ENCODE measurements at places on chromosomes 13 and 19.

DNA sequence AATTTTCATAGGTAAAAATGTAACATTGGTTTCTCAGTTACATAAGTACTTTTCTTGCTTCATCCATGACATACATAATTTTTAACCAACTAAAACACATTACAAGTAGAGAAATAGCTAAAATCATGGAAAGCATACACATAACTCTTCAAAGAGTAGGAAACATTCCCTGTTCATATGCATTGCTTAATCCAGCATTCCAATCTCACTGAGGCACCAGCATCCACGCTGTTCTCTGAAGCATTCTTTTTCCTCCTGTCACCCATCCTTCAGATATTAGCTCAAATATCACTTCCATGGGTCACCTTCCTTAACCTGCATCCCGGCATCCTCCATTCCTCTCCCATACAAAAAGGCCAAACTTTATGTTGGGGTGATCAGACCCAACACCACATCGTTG is 79.1 kb downstream of the ZNF254 start:
- peak; percentile 7 for DNase-seq

- no peak for DNase-seq
Measured at GRCh38 chr13:98496479-98496791, 80.5 kb downstream of the STK24 start.

DNA sequence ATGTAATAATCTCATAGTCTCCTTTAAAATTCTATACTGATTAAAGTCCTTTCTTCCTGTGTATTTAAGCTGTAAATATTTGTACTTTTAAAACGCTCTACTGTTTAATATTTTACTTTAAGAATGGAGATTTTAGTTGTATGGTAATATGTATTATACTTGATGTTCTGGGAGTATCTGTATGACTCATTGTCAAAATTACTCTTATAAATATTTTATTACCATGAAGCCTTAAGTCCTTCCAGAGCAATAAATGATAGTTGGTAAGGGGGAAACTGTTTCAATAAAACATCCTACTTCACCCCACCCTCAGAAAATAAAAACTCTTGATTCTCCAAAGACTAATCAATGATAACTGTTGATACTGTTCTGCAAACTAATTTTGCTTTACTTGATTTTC is 6.4 kb downstream of the PCDH9 start:
- peak; percentile 4 for DNase-seq

- DNase-seq = peak; percentile 25
Measured at GRCh38 chr13:76522083-76522755, 364.0 kb downstream of the KCTD12 start.

DNA sequence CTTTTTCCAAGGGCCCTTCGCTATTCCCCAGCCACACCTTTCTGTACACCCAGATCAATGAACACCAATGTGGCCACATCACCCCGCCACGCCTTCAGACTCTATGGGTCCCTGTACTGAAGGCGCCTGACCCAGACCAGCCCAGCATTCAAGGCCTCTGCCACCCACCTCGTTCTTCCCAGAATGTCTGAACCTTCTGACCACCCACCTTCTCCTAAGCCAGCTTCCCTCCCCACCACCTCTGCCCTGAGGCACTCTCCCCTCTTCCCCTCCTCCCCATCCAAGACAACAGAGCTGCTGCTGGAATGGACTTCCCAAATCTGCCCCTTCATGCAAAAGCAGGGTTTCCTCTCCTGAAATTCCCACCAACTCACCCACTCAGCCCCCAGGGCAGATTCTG is 3.3 kb upstream of the CEACAM20 start:
- DNase-seq = no peak

DNA sequence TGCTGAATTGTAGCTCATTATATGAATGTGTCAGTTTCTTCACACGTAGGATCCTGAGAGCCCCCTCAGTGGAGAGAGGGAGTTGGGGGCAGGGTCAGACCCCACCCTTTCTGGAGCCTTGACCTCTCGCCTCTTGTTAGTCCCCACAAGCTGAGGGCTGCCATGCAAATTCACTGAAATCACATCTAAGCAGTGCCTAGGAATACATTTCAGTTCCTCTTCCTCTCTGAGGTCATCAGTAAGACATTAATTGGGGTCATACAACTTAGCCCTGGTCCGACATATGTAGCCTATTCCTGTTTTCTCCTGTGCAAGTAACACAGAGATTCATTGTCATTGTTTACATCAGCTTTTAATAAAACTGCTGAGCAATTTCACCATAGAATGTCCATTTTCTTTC is 30.0 kb downstream of the MYO9B start:
- DNase-seq = no peak

GRCh38 chr19:37914908-37915307 is 7.9 kb downstream of the SIPA1L3 start:
- no peak for DNase-seq

Data from EH (cell line).